ENCODE measurements at places on chromosomes 6 and 20.

DNA sequence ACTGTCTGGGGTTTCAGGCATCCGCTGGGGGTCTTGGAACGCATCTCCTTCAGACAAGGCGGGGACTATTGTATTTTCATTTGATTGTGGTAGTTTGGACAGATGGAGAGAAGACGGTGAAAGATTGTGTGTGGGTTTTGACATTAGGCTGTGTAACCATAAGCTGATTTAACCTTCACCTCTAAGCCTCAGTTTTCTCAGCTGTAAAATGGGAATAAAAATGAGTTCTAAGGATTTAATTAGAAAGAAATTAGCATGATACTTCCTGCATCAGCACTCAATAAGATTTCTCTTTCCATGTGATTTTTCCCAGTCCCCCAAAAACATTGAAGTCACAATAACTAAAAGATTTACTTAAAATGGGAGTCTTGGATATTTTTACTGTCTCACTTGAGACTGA lies 78.1 kb downstream of the CBFA2T2 start:
- H3K4me3 ChIP-seq = no peak overlapping the region
- DNase-seq = no peak
- no peak overlapping the region for H3K27ac ChIP-seq
- H3K27me3 ChIP-seq = no peaks in the 10 kb centered on the region
- H3K4me1 ChIP-seq = peaks cover 2% of the 10 kb centered on the region

DNA sequence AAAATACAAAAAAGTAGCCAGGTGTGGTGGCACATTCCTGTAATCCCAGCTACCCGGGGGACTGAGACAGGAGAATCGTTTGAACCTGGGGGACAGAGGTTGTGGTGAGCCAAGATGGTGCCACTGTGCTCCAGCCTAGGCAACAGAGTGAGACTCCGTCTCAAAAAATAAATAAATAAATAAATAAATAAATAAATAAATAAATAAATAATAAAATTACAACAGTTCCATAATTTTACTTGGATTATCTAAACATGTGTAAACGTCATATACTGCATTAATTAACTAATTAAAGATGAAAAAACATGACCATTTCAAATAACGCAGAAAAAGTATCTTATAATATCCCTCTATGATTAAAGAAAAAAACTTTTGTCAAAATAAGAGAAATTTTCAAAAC lies 65.8 kb downstream of the SAMD3 start:
- peaks cover 2% of the 10 kb centered on the region for H3K4me1 ChIP-seq
- H3K27me3 ChIP-seq = no peaks in the 10 kb centered on the region
- no peak overlapping the region for H3K4me3 ChIP-seq
- H3K36me3 ChIP-seq = peaks cover 43% of the 10 kb centered on the region

DNA sequence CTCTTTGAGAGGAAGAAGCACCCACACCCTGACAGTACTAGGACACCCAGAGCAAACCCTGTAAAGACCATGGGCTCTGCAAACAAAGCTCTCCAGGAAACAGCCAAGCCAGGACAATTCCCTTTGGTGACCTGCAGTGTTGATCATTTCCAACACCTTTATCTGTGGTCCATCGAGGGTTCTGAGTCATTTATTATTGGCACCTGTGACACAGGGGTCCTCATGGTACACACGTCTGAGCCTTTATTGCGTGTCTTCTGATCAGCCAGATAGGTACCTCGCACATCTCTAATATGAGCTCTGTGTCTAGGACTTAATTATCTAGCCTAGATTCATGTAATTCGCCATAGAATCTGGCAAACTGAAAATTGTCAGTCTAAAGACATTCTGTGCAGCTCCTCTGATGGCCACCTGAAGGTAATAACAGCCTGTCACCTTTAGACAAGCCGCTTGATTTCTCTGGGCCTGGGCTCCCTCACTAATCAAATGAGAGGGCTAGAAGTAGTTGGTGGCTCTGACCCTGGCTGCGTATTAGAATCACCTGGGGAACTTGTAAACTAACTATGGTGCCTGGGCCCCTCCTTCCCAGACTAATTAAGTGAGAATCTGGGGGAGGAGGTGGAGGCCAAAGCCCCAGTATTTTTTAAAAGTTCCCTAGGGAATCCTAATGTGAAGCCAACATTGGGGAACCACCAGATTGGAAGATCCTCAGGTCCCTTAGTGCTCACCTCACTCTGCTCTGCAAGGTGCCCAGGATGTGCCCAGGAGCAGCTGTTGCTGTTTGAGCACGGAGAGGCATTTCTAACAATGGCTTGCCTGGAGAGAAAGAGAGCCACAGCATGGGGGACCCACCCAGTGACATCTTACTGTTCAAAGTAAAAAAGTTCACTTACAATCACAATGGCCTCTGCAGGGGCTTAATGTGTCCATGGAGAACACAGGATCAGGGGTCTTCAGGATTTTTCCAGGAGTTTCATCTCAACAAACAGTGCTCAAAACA lies 122.0 kb upstream of the ARID1B start:
- no peak overlapping the region for H3K27ac ChIP-seq
- H3K27me3 ChIP-seq = peaks cover 4% of the 10 kb centered on the region
- peaks cover 6% of the 10 kb centered on the region for H3K4me1 ChIP-seq
- no peak overlapping the region for H3K4me3 ChIP-seq
- no peak for DNase-seq

DNA sequence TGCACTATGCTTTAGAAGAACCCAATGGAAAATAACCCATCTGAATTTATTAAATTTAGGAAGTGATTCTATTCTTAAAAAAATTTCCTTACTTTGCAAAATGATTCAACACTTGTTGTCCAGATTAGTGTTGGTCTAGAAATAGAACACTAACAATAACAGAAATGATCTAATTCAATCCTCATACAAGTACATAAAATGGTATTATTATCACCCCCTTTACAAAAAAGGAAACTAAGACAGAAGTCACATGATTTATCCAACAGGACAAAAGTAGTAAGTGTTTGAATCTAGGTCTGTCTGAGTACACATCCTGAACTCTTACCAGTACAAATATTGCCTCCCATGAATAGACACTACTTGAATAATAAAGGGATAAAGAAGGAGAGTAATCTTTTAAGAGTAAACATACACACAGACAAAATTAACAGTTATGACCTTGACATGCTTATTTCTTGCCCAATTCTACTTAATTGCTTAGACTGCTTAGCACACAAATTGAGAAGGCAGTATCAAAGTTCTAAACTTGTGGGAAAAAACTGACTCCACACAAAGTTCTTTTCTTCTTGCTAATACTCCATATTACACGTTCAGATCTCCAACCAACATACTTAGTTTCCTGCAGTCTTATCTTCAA lies 195.4 kb upstream of the RUNX2 start:
- no peak for DNase-seq
- H3K4me1 ChIP-seq = no peaks in the 10 kb centered on the region
- H3K36me3 ChIP-seq = peaks cover 7% of the 10 kb centered on the region
- H3K4me3 ChIP-seq = no peak overlapping the region

- no peak overlapping the region for H3K4me3 ChIP-seq
- DNase-seq = no peak
- H3K27ac ChIP-seq = no peak overlapping the region
- no peaks in the 10 kb centered on the region for H3K36me3 ChIP-seq
- no peaks in the 10 kb centered on the region for H3K27me3 ChIP-seq
Observed at GRCh38 chr6:38215651-38216311, 396.3 kb downstream of the ZFAND3 start.

GRCh38 chr6:127538750-127539264 lies 19.7 kb upstream of the MTCL3 start:
- DNase-seq = no peak
- H3K4me1 ChIP-seq = peaks cover 7% of the 10 kb centered on the region
- H3K27ac ChIP-seq = no peak overlapping the region
- H3K27me3 ChIP-seq = peaks cover 25% of the 10 kb centered on the region
- no peaks in the 10 kb centered on the region for H3K36me3 ChIP-seq

- no peak overlapping the region for H3K4me3 ChIP-seq
- H3K27me3 ChIP-seq = peaks cover 12% of the 10 kb centered on the region
- DNase-seq = no peak
- H3K27ac ChIP-seq = peak overlapping the region; percentile 49
Observed at GRCh38 chr20:59157961-59158541, 5.6 kb upstream of the ZNF831 start.

DNA sequence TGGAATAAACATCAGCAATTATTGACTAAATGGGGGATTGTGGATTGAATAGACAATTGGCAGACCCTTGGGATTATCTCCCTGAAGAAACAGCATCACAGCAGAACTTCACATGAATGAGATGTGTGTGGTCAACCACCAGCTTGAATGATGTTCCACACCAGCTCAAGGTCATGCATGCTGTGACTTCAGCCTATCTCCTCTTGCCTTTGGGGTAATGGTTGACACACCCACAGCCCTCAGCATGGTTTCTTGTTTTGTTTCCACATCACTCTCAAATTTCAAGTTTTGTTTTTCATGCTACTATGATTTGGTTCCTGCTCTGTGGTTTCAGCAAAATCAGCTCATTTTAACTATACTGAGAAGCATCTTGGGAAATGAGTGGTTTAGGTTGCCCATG lies 94.3 kb downstream of the PAK5 start:
- H3K27ac ChIP-seq = no peak overlapping the region
- no peaks in the 10 kb centered on the region for H3K27me3 ChIP-seq
- H3K36me3 ChIP-seq = no peaks in the 10 kb centered on the region
- DNase-seq = no peak
- H3K4me3 ChIP-seq = no peak overlapping the region

GRCh38 chr20:19071446-19071725 lies 141.1 kb upstream of the SLC24A3 start:
- no peak overlapping the region for H3K4me3 ChIP-seq
- no peaks in the 10 kb centered on the region for H3K27me3 ChIP-seq
- no peak for DNase-seq
- peaks cover 4% of the 10 kb centered on the region for H3K4me1 ChIP-seq
- H3K36me3 ChIP-seq = no peaks in the 10 kb centered on the region

DNA sequence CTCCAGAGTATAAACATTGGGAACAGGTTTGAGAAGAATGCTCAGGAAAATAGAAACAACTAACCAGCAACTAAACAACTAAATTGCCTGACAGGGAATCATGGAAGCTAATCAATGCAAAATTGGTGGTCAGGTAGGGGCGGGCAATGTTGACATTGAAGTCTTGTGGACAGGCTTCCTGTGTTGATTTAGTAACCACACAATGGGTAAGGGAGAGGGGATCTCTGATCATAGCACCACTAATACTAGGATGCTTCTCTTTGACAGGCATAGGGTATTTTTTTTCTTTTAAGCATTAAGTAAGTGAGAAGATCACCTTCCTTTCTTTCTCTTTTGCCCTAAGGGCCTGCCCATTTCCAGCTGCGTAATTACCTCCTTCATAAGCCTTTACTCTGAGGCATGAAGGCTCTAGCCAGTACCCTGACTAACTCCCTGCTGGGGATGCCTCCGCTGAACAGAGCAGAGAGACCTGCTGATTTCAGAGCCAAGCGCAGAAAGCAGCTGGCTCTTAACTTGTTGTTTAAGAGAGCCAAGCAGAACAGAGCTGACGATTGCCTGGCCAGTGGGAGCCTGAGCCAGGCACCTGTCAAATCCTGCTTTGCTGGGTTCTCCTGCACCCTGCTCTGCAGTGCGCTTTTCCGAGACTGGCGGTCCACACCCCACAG lies 118.7 kb downstream of the BMP2 start:
- no peaks in the 10 kb centered on the region for H3K36me3 ChIP-seq
- DNase-seq = no peak
- no peaks in the 10 kb centered on the region for H3K27me3 ChIP-seq
- H3K27ac ChIP-seq = no peak overlapping the region
- no peaks in the 10 kb centered on the region for H3K4me1 ChIP-seq

- no peak overlapping the region for H3K27ac ChIP-seq
- no peak overlapping the region for H3K4me3 ChIP-seq
- H3K4me1 ChIP-seq = peaks cover 5% of the 10 kb centered on the region
- no peak for DNase-seq
- H3K27me3 ChIP-seq = peaks cover 24% of the 10 kb centered on the region
Observed at GRCh38 chr6:11393713-11394627, 143.6 kb upstream of the TMEM170B start.

- peaks cover 38% of the 10 kb centered on the region for H3K4me1 ChIP-seq
- H3K4me3 ChIP-seq = no peak overlapping the region
- H3K27ac ChIP-seq = no peak overlapping the region
- H3K27me3 ChIP-seq = no peaks in the 10 kb centered on the region
- H3K36me3 ChIP-seq = no peaks in the 10 kb centered on the region
Observed at GRCh38 chr6:21163110-21163837, 430.3 kb upstream of the SOX4 start.

DNA sequence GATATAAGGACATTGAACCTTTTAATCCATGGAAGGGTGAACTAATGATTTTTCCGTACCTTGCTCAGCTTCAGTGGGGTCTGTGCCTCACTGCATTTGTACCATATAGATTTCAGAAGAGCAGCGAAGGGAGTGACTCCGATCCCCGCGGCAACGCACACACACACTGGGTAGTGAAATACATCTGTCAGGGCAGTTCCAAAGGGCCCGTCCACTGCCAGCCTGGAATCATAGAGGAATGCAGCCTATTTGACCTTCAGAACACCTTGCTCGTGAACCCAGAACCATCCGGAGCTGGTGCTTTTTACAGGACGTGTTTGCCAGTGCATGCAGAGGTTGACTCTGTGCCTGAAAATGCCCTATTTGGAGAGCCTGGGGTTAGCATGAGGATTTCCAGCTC lies 33.0 kb downstream of the NOX3 start:
- H3K36me3 ChIP-seq = no peaks in the 10 kb centered on the region
- H3K4me3 ChIP-seq = no peak overlapping the region
- peaks cover 28% of the 10 kb centered on the region for H3K4me1 ChIP-seq
- no peaks in the 10 kb centered on the region for H3K27me3 ChIP-seq
- no peak overlapping the region for H3K27ac ChIP-seq
- DNase-seq = no peak

DNA sequence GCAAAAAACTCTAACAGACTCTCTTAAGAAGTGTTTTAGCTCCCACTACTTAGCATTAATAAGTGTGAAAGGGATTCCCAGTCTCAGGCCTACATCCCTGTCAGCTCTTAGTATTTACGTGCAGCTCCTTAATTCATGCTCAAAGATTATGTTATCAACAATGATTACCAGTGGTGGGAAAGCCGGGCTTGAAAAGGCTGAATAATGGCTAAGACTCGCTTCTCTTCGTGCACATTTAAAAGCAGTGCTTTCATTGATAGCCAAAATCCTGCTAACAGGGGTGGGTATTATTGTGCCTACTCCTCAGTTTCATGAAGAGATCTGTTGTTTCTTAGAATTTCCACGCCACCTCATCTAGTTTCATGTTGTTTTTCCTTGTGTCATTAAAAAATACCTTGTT lies 518.8 kb downstream of the GRIK2 start:
- no peak overlapping the region for H3K4me3 ChIP-seq
- no peaks in the 10 kb centered on the region for H3K36me3 ChIP-seq
- H3K27me3 ChIP-seq = no peaks in the 10 kb centered on the region
- H3K4me1 ChIP-seq = no peaks in the 10 kb centered on the region

GRCh38 chr6:92201618-92202017 lies 1217.7 kb downstream of the EPHA7 start:
- no peaks in the 10 kb centered on the region for H3K36me3 ChIP-seq
- no peak overlapping the region for H3K4me3 ChIP-seq
- no peak overlapping the region for H3K27ac ChIP-seq
- no peak for DNase-seq
- H3K4me1 ChIP-seq = no peaks in the 10 kb centered on the region

DNA sequence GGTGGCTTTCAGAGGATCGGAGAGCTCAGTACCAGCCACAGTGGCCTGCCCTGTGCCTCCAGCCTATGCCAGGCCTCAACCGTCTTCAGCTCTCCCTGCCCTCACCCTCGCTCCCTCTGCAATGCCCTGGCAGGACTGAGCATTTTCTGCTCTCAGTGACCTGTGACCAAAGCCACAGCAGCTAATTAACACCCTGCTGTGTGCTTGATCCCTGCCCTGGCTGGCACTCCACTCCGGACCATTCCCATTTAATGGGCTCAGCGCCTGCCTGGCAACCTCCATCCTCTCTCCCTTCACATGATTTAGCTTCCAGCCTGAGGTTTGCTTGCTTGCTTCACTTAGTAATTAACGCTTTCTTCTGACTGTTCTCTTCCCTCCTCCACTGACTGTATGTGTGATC lies 287.5 kb downstream of the LRFN2 start:
- no peaks in the 10 kb centered on the region for H3K4me1 ChIP-seq
- H3K27me3 ChIP-seq = peaks cover 10% of the 10 kb centered on the region
- DNase-seq = no peak

Data from activated naive CD4-positive, alpha-beta T cell treated with anti-CD3 and anti-CD28 coated beads, Interleukin-2, amount 10 ng/mL, durations not matched to agents 7 days and 5 days (primary cell).